ENCODE measurements at places on chromosomes 2 and 18.

- DNase-seq: no peak
These were observed 16.5 kb downstream of the ABCG8 start for GRCh38 chr2:43855292-43855691.

DNA sequence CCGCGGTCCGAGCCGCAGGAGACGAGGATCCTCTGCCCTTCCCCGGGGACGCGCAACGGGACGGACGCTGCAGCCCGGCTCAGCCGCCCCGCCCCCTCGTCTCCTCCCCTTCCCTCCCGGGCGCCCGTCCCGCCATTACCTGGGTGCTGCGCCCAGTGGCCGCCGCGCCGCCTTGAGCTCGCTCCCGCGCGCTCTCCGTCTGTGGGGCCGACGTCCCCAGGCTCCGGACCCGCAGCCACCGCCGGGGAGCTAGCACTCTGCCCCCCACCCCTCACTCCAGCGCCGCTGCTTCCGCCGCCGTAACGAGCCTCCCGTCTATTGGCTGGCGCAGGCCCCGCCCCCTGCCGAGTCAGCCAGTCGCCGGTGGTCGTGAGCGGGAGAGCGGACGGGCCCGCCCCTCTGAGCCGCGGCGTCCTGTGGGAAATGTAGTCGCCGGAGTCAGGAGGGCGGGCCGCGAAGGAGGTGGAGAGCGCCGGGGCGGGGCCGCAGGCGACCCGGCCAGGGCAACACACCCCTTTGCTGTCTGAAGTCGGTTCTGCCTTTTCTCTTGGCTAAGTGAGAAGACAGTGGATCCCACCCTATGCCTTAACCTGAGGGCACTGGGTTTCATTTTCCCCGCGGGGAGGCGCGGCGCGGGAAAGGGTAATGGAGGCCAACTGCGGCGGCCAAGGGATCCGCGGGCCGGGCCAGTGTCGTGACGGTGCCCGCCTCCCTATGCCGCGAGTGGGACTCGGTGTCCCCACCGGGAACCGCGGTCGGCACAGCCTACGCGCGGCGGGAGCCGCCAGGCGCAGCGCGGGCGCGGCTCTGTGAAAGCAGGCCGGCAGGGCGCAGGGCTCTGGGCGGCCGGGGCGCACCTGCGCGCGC is at the start of gene SAP130:
TSS of gene SAP130 (minus strand) at position 259 of the 867 bp plus-strand sequence. CDS start 1,767 bp downstream, outside the sequence.
- DNase-seq: peak; percentile 98

DNA sequence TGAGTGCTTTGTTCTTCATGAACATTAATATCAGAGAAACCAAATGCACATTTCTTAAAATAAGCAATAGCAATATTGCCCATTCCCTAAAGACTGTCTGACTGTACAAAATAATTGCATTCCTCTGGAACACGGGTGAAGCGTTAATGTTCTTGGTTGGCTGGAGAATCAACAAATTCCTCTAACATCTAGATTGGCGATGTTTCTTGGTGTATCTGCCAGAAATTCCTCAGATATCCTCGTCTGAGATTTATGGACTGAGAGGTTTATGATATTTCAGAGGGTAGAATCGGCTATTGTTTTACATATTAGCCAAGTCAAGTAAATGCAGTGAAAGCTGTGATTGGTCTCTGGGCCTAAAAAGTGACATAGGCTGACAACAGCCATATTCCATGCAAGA is 27.1 kb upstream of the SPTBN1 start:
- no peak for DNase-seq

- DNase-seq: no peak
These were observed 306.9 kb downstream of the ZNF516 start for GRCh38 chr18:76188097-76188496.
